ENCODE measurements at places on chromosomes 2 and 18.

DNA sequence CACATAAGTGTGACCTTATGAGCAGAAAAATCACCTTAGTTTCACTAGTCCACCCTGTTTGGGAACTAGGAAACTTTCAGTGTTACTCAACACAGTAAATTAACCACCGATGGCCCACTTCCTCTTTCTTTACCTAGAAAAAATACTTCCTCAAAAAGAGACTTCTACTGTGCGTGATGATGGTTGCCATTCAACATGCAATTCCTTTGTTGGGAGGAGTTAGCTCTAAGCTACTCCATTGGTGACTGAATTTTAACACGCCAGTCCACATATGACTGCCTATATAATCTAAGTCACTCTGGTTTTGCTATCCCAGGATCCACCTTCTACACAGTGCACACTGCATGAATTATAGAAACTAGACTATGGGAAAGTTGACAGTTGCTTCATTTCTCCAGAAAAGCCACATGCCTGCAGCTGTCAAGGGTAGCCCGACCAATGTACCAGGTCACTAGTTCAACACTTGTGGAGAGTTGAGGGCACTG lies 47.8 kb upstream of the REG3G start:
- no peak for DNase-seq

- no peak for DNase-seq
These were observed 59.9 kb upstream of the POU3F3 start for GRCh38 chr2:104793966-104794365.

- no peak for DNase-seq
These were observed 411.1 kb downstream of the NCKAP5 start for GRCh38 chr2:133157141-133157540.

DNA sequence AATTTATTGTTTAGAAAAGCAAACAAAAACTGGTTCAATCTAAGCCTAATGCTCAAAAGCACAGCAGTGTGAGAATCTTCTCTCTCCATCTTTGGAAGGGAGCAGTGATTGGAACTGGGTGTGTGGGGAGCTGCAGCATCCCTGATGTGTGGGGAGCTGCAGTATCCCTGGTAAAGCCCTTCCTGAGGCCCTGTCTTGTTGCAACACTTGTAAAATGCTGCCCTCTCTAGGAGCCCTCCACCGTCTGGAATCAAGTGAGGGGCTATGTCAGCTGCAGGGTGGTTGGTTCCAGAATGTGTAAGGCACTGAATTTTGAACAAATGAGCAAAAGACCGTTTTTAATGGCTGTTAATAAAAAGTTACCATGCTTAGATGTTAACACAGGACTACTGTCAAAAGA lies 147.7 kb upstream of the RAB12 start:
- DNase-seq = no peak

DNA sequence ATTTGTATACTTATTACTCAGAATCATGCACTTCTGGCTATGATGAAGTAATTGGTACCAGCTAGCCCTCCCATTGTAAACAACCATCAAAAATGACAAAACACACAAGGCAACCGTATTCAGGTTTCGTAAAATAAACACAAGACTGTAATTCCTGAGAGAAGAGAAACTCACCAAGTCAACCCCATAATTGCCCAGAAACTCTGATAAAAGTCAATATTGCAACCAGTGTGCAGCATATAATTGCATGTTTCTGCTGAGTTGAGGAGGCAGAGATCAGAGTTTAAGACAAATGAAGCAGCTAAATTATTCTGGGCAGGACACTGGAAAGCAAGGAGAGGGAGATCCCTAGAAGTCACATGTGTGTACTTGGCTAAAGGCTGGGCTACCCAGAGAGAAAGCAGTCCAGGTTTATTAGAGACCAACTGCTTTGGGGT lies 90.3 kb downstream of the ROCK2 start:
- no peak for DNase-seq

GRCh38 chr2:145987793-145988192 lies 1467.9 kb upstream of the ZEB2 start:
- no peak for DNase-seq

DNA sequence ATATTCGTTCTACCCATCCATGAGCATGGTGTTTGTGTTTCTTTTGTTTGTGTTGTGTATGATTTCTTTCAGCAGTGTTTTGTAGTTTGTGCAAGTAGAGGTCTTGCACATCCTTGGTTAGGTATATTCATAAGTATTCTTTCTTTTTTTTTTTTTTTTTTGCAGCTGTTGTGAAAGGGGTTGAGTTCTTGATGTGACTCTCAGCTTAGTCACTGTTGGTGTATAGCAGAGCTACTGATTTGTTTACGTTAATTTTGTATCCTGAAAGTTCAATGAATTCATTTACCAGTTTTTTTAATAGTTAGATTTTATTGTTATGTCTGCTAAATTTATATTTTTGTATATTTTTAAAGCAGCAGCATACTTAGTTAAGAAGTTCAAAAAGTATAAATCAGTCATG lies 834.4 kb upstream of the NRXN1 start:
- DNase-seq = no peak

- DNase-seq = no peak
These were observed 152.8 kb downstream of the DSC3 start for GRCh38 chr18:30889519-30890301.

GRCh38 chr2:191748528-191749180 lies 70.7 kb downstream of the NABP1 start:
- DNase-seq = no peak

GRCh38 chr18:12751891-12752290 lies 49.0 kb downstream of the PSMG2 start:
- DNase-seq = no peak

DNA sequence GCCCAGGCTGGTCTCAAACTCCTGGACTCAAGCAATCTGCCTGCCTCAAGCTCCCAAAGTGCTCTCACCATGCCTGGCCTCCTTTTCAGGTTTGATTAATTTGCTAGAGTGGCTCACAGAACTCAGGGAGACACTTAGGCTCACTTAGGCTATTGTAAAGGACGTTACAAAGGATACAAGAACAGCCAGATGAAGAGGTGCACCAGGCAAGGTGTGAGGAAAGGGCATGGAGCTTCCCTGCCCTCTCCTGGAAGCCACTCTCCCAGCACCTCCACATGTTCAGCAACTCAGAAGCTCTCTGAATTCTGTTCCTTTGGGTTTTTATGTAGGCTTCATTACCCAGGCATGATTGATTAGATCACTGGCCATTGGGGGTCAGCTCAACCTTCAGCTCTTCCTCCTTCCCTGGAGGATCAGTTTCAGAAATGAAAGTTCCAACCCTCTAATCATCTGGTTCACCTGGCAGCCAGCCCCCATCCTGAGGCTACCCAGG lies 78.7 kb upstream of the RGPD5 start:
- no peak for DNase-seq

DNA sequence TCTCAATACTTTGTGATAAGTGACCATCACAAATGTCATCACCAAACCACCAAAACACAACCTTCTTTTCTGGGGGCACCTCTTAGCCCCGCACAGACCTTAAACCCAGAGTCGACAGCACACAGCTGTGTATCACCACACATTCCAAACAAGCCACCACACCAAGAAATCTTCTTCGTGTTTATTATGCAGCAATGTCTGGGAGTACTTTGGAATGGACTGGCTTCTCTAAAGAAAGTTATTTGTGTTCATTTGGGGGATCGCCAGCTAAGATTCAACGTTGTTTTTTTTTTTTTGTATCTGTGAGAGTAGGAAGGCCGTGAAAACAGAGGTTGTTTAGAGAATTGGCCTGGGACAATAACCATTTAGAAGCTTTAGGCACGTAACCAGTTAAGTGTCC lies 1.1 kb upstream of the MTA3 start:
- no peak for DNase-seq

DNA sequence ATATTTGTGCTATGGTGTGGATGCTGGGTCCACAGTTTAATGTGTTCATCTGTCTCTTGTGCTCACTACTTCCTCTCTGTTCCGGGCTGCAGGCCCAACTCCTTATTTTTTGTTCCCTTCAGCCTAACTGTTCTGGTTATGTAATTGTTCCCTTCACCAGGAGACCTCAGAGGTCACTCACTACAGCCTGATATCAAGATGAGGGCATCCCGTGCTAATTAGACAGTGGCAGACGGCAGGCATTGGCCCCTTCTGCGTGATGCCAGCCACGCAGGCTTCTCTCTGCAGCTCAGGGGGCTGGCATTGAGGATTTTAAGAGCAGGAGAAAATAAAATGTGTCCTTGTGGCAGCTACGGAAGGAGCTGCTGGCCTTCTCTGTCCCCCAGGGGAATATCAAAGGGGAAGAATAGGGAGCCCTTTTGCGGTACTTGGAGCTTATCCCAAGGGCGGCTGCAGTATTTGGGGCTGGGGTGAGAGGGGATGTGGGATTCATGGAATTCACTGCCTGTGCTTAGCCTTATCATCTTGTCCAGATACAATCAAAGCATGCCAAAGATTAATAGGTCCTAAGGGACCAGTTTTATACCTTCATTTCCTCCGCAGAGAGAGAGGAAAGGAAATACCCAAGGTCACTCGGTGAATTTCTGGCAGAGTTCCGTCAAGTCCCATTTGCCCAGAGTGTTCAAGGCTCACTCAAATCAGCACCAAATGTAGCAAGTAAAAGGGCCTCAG lies 53.3 kb upstream of the TRIB2 start:
- DNase-seq = no peak

GRCh38 chr2:28433935-28434599 lies 41.4 kb downstream of the FOSL2 start:
- no peak for DNase-seq

DNA sequence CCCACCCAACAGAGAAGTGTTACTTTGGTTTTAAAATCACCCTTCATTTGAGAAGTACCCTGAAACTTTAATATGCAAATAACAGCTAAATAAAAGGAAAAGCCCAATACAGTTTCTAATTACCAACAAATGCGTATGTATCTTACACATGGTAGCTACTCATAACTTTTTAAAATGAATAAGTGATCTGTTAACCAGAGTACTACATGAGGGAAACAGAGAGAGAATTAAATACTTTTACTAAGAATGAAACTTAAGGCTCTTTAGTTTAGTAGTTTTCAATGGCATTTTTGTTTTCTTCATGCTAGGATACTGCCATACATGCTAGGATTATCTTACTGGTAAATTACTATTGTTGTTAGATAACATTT lies 39.1 kb upstream of the NABP1 start:
- no peak for DNase-seq

DNA sequence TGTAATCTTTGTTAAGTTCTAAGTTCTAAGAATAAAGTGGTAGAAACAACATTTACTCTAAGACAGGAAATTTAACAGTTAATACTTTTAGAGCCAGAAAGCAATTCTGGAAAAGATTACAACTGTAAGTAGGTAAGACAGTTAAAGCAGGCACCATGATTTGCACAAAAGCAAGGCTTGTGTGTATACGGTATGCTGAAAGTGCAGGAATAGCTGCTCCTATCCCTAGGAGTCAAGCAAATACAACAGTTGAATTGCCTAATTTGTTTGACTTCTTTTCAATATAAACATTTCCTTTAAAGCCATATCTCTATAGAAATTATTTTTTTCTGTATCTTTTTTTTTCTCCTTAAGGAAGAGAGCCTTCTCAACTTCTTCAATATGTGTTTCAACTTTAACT lies 116.4 kb downstream of the KCNJ3 start:
- DNase-seq = no peak

DNA sequence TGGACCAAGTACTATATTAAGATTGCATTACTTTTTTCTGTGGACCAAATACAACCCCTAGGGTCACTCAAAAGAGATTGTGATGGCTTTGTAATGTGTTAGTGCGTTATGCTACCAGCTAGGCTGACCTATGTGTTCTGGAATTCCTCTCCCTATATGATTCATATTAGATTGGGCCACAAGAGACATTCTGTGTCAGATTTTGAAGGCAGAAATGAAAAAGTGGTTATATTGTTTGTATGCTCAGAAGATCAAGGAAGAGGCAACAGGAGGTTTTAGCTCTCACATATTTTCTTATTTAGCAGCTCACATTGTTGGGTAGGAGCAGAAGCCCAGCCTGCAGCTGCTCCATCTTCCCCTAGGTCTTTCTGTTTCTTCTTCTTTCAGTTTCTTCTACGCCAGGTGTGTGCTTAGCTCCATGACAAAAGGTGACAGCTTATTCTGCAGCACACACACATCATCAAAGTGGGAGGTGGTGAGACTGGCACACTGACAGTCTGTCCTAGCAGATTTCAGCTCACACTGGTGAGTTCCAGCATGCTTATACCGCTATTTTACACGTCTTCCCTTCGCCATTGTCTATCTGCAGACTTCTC lies 156.8 kb upstream of the UBE2E3 start:
- no peak for DNase-seq

DNA sequence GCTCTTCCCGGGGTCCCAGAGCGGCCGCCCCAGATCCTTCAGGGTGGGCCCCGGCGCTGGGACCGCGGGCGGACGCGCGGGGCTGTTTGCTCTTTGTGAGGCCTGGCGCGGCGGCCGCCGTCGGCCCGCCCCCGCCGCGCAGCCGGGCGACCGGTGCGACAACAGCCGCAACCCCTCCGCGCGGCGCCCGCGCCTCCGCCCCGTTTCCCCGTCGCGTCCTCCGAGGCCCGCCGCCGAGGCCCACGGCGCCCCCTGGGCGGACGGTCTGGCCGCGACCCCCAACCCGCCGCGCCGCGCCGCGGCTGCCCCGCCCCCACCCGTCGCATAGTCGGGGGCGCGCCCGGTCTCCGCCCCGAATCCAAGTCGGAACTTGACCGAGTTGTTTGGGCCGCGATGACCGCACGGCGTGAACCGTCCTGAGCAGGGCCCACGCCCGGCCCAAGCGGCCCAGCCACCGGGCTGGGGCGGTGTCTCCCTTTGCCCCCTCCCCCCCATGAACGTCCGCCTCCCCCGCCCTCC lies 448 bp downstream of the YPEL5 start:
- DNase-seq = no peak

- no peak for DNase-seq
These were observed 24.9 kb downstream of the CAPN14 start for GRCh38 chr2:31192396-31192795.

DNA sequence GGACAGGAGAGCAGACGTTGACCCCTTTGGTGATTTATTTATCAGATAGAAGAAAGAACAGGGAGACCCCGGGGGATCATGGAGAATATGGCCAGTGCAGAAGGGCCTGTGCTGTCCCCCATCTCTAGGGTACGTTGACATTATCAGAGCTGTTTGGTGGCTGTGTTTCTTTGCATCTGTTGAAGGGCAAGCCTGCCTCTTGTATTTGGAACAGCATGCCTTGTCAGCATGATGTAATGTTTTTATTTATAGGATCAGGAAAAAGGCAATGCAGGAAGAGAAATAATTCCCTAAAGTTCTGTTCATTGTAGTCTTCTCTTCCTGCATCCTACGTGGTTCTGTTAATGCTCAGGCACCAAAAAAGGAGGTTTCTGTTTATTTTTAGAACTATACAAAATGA lies 49.8 kb upstream of the CABYR start:
- no peak for DNase-seq

GRCh38 chr18:59479776-59480175 lies 120.7 kb upstream of the LMAN1 start:
- no peak for DNase-seq

- no peak for DNase-seq
These were observed 94.6 kb upstream of the ANKRD30BL start for GRCh38 chr2:132256251-132256902.

DNA sequence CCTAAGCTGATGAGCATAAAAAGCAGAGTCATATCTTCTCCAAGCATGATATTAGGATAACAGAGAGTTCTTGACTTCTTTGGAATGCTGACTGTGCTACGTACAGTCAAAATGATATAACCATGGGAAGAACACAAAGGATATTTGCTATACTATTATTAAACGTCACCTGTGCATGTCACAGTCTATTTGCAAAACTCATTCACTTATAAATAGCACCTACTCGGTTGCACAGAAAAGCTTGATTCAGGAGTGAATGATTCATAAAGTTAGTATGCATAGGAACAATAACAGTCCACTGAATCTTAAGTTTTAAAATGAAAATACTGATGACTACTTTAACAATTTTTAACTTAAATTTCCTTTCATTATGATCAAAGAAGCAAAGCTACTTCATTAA lies 83.3 kb downstream of the SP3 start:
- DNase-seq = no peak

Data from NCI-H1436 (cell line).